ENCODE measurements at places on chromosomes 5 and 9. TPM values are rescaled to one million over a fixed set of nuclear protein-coding genes. Genes with fewer than 3 reads are reported as not detected.

GRCh38 chr5:178221853-178222252 is 10.7 kb downstream of the PHYKPL start:
- ATAC-seq, result no peak

- ATAC-seq, result no peak
Observed at GRCh38 chr5:180068519-180069090, 3.0 kb downstream of the RNF130 start.

DNA sequence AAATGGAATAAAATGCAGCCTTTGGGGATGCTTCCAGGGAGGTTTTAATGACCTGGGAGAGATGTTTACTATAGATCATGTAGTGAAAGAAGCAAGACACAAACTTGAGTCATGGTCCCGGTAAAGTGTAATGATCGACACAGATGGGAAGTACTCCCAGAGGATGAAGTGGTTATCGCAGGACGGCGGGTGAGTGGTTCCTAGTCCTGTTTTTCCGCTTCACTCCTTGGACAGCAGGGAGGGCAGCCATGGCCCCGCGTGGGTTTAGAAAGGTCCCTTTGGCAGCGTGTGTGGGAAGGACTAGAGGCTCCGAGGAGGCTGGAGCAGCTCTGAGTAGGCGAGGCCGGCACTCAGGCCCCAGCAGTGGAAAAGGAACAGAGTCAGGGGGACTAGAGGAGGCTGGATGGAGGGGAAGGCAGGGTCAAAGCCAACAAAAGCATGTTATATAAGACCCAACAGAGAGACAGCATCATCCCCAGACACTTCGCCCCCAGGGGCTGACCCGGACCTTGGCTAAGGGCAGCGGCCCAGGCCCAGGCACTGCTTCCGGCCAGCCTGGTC is 49.2 kb upstream of the STXBP1 start:
- ATAC-seq, result no peak

The SLC4A9 gene
- 0.26 TPM for total RNA-seq

- ATAC-seq, result no peak
Observed at GRCh38 chr5:92207151-92207550, 824.0 kb upstream of the ARRDC3 start.

GRCh38 chr5:54655266-54655665 is 137.7 kb downstream of the SNX18 start:
- ATAC-seq, result no peak

The GRXCR2 gene
- total RNA-seq, result not detected

GRCh38 chr5:136740228-136740627 is 374.9 kb upstream of the TRPC7 start:
- ATAC-seq, result no peak

DNA sequence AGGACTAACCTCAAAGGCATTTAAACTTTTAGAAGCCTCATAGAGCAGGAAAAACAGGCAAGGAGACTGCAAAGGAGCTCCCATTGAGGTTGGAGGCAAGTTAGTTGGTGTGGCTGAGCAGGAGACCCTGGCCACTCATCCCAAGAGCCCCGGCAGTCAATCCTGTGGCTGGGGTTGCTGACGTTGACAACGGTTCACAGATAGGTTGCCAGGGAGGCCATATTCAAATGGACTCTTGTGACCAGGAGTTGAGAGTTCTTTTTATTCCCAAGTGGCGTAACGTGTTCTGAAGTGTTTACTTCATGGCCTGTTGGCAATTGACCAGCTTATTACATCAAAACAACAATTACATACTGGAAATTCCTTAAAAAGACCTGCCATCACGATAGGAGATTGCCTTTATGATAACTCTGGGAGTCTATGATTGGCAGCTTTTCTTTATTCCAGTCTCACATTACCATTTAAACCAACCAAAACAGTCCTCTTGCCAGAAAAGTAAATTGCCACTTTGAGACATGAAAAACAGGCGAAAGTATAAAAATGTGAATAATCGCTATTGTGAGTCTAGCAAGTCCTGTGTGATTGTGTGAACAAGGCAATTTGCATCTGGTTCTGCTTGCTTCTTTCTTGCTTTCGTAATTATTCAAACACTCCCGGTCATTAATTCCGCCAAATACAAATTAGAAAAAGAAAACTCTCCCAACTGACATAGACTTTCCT is 394.9 kb downstream of the MED10 start:
- ATAC-seq, result no peak

GRCh38 chr5:115484368-115484767 is 60.2 kb downstream of the FEM1C start:
- no peak for ATAC-seq

GRCh38 chr5:16673241-16674201 is 56.7 kb upstream of the RETREG1 start:
- ATAC-seq, result peak; percentile 46

GRCh38 chr5:124301850-124302249 is 444.6 kb downstream of the ZNF608 start:
- no peak for ATAC-seq

- peak; percentile 53 for ATAC-seq
Observed at GRCh38 chr9:72596451-72597180, 75.2 kb downstream of the TMC1 start.

DNA sequence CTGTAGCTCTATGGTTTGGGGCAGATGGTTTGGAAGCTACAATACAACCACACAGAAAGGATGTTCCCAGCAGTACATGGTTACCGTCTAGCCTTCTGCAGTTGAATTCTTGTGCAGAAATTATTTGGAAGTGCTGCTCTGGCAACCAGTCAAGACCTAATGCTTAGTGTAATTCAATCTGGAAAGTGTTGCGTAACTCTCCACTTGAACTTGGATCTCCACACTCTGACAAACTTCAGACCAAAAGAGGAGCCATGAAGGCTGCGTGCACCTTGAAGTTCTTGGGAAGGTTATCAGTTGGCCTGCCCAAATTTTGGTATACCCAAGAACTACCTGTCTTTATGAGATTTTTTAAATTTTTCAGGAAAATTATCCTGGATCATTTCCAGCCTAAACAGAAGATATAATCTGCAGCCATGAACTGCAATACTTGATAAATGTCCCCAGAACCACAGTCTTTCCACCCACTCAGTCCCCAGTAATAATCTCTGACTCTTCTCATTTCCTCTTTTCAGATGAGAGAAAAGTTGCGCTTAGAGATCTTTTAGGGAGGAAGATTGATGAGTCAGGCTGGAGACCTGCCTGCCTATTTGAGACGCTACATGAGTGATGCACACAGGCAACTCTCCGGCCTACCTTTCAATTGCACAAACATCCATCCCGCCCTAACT is 159.9 kb downstream of the FANCC start:
- ATAC-seq, result no peak

GRCh38 chr5:61866930-61867329 is 439.1 kb upstream of the KIF2A start:
- peak; percentile 73 for ATAC-seq

- ATAC-seq, result no peak
Observed at GRCh38 chr5:175102717-175103116, 341.3 kb downstream of the DRD1 start.

- ATAC-seq, result no peak
Observed at GRCh38 chr9:30723656-30724055, 1660.8 kb upstream of the ACO1 start.

The TLE1 gene
- 0.97 TPM for total RNA-seq

GRCh38 chr9:109910671-109911518 is 130.9 kb downstream of the PALM2AKAP2 start:
- ATAC-seq, result no peak

DNA sequence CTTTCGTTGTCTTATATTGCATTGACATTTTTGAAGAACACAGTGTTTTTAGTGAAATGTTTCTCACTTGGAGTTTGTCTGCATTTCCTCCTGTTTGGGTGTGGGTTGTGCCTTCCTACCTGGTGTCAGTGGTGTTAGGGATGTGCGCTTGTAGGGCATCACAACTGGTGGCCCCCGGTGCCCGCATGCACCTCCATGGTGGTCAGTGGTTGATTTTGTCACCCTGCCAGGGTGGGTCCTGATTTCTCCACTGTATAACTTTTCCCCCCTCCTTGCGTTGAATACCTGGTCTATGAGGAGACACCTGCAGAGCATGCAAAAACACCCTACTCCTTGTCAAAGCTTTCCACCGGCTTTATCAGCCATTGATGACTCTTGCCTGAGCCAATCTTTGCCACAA is 132.9 kb downstream of the BARX1 start:
- ATAC-seq, result no peak

The NADK2 gene
- total RNA-seq, result 11.0 TPM

- no peak for ATAC-seq
Observed at GRCh38 chr5:57445006-57445704, 37.5 kb downstream of the ACTBL2 start.

The PCDHGB2 gene
- total RNA-seq, result 0.17 TPM

DNA sequence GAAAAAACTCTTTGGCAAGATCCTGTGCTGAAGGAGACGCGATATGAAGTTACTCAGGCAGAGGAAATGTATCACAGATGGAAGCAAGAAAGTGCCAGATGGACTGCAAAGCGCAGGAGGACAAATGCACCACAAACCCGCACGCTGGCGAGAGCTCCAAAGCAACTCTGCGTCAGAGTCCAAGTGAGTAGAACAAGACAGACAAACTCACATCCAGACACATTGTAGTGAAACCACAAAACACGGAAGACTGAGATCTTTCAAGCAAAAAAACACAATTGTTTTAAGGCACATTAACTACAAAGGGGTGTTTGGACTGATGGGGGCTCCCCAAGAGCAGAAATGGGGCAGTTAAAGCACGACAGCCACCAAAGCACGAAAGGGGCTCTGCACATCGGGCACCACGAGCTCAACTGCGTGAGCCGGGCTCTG is 39.2 kb upstream of the NKD2 start:
- ATAC-seq, result no peak

DNA sequence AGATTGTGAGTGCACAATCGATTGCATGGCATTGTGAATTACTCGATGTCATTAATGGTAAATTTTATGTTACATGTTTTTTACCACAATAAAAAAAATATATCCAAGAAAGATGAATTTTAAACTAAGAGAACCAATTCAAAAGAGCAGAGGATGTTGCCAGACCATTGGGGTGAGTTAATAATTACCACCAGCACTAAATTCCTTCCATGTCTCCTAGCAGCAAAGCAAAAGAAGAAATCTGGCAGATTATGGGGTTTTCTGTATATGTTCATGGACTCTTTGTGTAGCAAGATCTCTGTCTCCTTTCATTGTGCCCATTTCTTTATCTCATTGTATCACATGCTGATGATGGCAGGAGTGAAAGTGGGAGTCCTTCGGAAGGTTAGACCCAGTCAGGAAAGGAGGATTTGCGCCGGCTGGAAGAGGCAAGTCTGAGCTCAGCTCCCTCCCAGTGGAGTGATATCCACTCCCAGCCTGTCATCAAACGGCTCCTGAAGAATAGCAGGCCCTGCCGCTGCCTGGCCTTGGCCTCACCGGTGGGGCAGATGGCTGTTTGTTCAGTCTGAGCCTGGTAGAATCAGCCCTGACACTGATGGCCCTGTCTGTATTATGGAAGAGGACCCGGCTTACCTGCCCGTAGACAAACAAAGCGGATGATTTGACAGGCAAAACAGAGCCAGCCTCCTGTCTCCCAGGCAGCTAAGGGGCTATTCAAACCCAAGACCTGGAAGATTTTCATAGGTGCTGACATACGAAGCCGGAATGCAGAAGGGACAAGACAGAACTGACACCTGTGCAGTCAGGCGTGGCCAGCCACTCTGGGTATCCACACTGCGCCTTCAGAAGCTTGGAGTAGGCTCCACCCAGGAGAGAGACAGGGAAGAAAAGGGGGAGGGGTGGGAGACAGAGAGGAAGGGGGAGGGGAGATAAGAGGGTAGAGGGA is 21.9 kb upstream of the FOXE1 start:
- ATAC-seq, result no peak

The SPINK7 gene
- total RNA-seq, result not detected

DNA sequence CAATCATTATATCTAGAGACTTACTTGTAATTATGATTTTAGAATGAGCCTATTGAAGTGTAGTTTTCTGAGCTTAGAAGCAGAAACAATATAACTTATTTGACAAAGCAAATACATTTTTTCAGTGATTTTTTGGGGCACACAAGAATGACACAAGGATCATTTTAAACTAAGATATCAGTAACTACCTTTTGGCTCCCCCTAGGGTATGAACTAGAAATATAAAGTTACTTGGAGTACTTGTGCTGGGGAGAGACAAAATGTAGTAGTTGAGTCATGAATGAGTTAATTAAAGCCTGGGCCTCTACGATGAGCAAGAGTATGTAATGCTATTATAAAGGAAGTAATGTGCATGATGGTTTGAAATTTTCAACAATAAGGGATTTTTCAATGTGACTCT is 1244.1 kb upstream of the ACO1 start:
- peak; percentile 37 for ATAC-seq

The TMEM174 gene
- total RNA-seq, result not detected

- ATAC-seq, result no peak
Observed at GRCh38 chr9:79765466-79765865, 193.7 kb downstream of the TLE4 start.

- ATAC-seq, result peak; percentile 5
Observed at GRCh38 chr5:132019337-132019736, 7.9 kb upstream of the ACSL6 start.

The SCGB3A2 gene
- total RNA-seq, result not detected

DNA sequence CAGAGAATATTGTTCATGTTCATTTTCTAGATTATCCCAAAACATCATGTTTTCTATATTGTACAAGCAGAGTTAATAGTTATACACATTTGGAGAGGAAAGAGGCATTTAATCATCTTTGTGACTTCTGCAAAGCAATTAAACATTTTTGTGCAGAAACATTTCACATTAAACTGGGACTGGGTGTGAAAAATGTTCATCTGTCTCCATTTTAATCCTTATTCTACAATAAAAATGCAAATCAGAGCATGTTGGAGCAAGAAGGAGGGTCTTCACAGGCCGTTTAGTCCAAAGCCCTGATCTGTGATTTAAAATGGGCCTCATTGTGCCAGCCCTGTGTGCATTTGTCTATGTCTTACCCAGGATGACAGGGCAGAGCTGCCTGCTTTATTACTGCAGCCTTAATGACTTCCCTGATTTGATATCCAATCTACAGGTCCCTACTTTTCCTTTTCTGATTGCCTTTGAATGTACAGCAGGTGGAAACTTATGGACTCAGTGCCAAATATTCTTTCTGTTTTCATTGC is 183.5 kb downstream of the CAVIN4 start:
- ATAC-seq, result no peak

GRCh38 chr9:130117816-130118632 is 54.2 kb upstream of the NCS1 start:
- no peak for ATAC-seq

- peak; percentile 20 for ATAC-seq
Observed at GRCh38 chr9:83299094-83299493, 236.2 kb upstream of the RASEF start.

DNA sequence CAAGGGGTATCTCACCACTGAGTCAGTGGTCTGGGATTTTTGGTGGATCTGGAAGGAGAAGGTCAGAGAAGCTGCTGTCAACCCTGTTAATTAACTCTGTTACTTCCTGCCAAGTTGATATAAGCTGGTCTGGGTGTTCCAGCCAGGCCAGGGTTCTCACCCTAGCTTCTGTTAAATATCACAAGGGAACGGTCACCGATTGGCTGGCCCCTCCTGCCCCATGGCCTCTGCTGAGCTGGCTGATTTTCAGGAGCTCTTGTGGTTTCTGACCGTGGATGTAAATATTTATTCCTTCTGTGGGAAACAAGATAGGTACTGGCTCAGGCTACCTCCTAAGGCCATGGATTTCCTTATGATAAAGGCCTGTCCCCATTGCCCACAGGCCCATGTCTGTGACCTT is 1.0 kb downstream of the ADAMTS13 start:
- no peak for ATAC-seq

Measured in activated T-helper 17 cell treated with anti-CD3 and anti-CD28 coated beads, Interleukin-2, amount 50 U/mL, for 72 hours (primary cell).